ENCODE measurements at places on chromosomes 3 and 15.
A peak's percentile ranks its signal among the peaks of the same experiment; 100 is the strongest.

- no peak for DNase-seq
Measured at GRCh38 chr15:66698318-66698961, 3.6 kb upstream of the SMAD6 start.

- DNase-seq: no peak
Measured at GRCh38 chr3:17077606-17078005, 192.9 kb downstream of the PLCL2 start.

- DNase-seq: no peak
Measured at GRCh38 chr15:26721232-26721967, 51.5 kb downstream of the GABRB3 start.

GRCh38 chr3:50251220-50251619 lies 15.2 kb downstream of the GNAI2 start:
- DNase-seq: peak; percentile 67

- DNase-seq: no peak
Measured at GRCh38 chr15:48371961-48372360, 40.7 kb downstream of the DUT start.

GRCh38 chr15:69767191-69767590 lies 314.6 kb downstream of the RPLP1 start:
- no peak for DNase-seq

- no peak for DNase-seq
Measured at GRCh38 chr3:71495708-71496472, 87.6 kb downstream of the FOXP1 start.

DNA sequence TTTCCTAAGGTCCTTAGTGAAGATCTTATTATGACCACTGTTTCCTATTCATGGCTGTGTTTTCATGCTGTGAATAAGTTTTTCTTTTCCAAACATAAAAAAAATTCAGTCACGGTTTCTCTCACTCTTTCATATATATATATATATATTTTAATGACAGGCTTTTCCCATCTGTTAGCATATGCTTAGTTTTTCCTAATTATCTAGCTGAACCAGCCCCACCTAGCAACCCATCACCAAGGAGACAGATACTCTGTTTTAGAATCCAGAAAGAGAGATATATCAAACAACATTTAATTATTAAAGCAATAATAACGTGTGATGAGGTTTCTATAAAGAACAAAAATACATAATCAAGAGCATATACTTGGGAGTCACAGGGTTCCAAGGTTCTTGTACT lies 58.3 kb downstream of the TMCC1 start:
- no peak for DNase-seq

DNA sequence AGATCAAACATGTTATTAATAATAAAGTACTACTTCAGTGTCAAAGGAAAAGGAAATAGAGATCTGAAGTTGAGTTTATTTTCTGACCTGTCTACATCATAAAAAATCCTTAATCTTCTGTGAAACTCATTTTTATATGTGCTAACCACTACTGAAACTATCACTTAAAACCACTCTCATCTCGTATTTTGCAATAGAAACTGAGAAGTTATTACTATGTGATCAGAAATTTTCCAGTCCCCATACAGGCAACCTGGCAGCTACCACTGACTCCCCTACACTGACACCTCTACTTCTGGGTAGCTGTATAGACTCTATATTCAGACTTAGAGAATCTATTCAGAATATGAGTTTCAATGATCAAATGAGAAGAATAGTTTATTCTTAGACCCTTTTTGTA lies 8.3 kb downstream of the HDGFL3 start:
- DNase-seq: no peak

GRCh38 chr3:3403700-3404099 lies 224.2 kb upstream of the CRBN start:
- DNase-seq: no peak

DNA sequence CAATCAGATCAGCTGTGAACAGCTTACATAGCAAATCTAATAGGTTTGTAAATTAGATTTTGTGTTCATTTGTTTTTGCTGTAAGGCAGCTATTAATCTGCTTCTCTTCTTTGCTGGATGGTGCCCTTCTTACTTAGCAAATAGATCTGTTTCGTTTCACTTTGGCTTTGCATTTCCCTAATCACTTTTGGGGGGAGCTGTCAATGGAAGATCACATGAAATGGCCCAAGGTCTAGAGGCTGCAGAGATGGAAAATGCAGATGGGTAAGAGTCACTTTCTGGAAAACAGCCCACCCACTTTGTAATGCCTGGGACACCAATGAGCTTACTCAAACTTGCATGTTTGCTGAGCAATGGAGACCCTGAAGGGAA lies 36.4 kb downstream of the ST8SIA2 start:
- DNase-seq: no peak

DNA sequence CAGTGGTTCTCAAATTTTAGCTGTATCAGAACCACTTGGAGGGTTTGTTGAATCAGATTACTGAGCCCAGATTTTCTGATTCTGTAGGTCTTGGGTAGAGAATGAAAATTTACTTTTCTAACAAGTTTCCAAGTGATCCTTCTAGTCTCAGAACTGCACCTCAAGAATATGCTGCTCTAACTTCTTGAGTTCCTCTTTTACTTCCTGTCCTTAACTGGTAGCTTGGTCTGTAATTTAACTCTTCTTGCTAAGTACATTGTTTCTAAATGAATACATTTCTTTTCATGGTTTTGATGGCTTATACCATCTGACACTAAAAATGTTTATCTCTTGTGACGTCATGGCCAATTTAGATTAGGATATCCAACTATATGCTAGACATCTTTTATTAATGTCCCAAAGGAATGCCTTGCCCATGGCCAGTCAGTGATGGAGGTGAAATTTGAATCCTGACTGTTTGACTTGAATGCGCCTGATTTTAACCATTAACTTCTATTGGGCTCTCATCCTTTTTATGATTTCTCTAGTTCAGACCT lies 262.6 kb upstream of the NAALADL2 start:
- DNase-seq: no peak

GRCh38 chr3:53570709-53571108 lies 76.3 kb downstream of the CACNA1D start:
- DNase-seq: no peak

- DNase-seq: no peak
Measured at GRCh38 chr15:34362047-34362773, 4.8 kb downstream of the LPCAT4 start.

- DNase-seq: no peak
Measured at GRCh38 chr3:157810924-157811718, 295.1 kb downstream of the SHOX2 start.

DNA sequence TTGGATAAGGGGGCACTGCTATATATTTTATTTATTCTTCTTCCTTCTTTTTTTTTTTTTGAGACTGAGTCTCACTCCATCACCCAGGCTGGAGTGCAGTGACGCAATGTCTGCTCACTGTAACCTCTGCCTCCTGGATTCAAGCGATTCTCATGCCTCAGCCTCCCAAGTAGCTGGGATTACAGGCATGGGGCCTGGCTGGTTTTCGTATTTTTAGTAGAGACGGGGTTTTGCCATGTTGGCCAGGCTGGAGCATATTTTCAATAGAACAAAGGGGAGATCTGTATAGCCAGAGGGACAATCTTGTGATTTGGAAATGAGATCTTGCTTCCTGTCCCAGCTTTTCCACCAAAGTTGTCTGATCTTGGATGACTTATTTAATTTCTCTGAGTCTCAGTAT lies 133.1 kb upstream of the ABHD17C start:
- DNase-seq: no peak

- no peak for DNase-seq
Measured at GRCh38 chr3:71599416-71599815, 15.9 kb upstream of the FOXP1 start.
